Inflammatory macrophage treated with lipopolysaccharide for 4 hours (primary cell): ENCODE measurements at places on chromosomes 12 and 14.

DNA sequence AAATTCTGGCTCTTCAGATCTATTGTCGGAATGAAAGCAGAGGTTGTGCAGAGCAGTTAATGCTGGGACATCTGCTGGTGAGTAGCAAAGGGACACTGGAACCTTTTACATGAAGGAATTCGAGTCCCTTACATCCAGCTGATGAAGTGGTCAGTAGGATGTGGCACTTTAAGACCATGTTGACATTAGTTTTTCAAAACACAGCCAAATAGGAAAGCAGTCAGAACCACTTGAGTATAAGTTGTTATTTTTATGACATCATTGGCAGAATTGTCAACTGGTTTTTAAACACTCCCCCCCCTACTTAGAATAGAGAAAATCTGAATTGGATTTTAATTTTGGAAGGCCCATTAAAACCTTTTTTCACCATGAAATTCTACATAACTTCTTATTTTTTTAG is 46.8 kb upstream of the AMN start:
- no peak for DNase-seq

DNA sequence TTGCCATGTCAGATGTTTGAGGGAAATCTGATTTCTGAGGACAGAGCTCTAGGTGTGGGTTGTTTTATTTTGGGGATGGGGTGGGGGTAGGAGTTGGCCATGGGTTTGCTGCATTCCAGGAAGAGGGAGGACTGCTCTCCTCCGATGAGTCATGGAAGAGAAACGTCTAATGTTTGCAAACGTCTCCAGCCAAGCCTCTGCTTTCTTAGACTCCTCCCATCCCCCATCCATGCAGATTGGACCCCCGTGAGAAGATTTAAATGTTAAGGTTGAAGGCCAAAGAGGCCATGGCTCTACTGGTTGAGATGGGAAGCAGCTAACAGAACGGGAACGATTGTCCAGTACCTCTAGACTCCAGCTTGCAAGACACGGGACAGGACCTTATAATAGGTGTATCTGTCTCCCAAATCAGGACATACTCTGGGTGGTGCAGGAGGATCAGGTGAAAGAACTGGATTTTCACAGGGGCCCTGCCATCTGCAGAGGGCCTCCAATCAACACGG is 11.4 kb upstream of the ATP2A2 start:
- no peak for DNase-seq

GRCh38 chr14:94654071-94654861 is 42.1 kb downstream of the SERPINA3 start:
- DNase-seq: no peak

DNA sequence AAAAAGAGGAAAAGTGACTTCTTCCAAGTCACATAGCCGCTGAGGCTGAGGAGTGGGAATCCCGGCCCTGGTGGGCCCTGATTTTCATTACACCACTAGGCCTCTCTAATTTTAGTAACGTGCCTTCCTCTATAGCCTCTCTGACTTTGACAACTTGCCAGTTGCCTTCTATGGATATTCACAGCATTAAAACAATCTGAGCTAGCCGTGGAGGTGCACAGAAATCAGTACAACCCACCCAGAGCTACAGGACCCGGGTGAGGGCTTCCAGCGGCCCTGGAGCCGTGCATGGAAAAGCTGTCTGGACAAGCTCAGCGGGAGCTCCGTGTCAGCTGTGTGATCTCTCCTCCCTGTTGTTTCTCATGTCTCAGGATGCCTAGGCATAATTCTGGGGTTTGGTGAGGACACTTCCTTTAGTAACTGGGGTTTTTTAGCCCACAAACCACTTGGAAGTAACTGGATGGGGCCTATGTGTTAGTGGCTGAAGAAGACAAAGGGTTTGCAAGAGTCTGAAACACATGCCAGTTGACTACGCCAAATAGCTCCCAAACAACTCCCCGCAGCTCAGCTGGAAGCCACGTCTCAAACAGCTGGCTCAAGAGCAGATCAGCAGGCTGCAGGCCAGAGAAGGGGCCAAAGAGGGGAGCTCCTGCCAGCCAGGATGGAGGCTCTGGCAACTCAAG is 53.0 kb downstream of the SSH1 start:
- DNase-seq: no peak

DNA sequence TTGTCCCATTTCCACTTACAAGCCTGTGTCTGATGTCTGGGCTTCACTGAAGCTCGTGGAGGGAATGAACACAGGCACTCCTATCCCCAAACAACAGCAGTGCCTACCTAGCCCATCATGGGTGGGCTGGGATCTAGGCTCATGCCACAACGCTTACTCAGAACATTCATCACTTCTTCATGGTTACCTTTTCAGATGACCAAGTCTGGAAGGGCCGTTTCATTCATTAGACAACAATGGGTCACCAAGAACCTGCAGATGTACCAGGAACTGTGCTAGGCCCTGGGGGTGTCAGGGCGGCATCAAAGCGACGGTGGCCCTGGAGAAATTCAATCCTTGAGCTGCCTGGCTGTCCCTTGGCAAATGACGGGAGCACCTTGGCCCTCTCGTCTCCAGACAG is 64.9 kb upstream of the FZD10 start:
- no peak for DNase-seq

- DNase-seq: no peak
Measured at GRCh38 chr12:79925492-79925891, 9.4 kb downstream of the PPP1R12A start.

DNA sequence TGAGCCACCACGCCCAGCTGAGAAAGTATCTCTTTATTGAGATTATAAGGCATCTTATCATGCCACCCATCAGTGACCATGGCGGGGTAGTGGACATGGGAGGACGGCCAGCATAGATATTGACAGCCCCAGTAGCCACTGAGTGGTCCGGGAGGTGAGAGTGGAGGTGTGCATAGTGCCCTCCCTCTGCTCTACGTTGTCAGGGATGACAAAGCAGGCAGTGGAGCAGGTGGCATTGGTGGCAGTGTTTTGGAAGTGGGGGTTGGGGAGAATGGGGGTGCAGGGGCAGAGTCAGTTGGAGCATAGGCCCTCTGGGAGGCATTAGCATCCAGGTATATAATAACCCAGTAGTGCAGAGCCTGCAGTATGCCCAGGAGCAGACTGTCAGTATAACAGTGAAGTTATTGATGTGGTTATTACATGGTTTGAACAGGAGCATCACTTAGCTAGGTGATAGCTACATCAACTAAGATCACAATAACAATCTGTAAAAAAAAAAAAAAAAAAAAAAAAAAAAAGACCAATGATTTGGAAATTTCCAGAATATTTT is 41.1 kb downstream of the GNG2 start:
- DNase-seq: no peak
